ENCODE measurements at places on chromosomes 2 and 18.
A peak's percentile ranks its signal among the peaks of the same experiment; 100 is the strongest.

GRCh38 chr18:37230768-37231167 is 334.8 kb downstream of the CELF4 start:
- no peak for DNase-seq
- no peaks in the 10 kb centered on the region for H3K4me1 ChIP-seq
- no peaks in the 10 kb centered on the region for H3K36me3 ChIP-seq
- H3K27me3 ChIP-seq = no peaks in the 10 kb centered on the region
- no peak overlapping the region for H3K27ac ChIP-seq
- no peak overlapping the region for H3K4me3 ChIP-seq

- H3K4me1 ChIP-seq = no peaks in the 10 kb centered on the region
- peaks cover 35% of the 10 kb centered on the region for H3K36me3 ChIP-seq
- no peak for DNase-seq
- H3K4me3 ChIP-seq = no peak overlapping the region
Measured at GRCh38 chr18:63346480-63347183, 20.4 kb downstream of the KDSR start.

- no peak for DNase-seq
- no peak overlapping the region for H3K4me3 ChIP-seq
- H3K27me3 ChIP-seq = no peaks in the 10 kb centered on the region
- no peaks in the 10 kb centered on the region for H3K36me3 ChIP-seq
Measured at GRCh38 chr2:169715379-169716237, 18.0 kb upstream of the KLHL23 start.

- H3K27ac ChIP-seq = no peak overlapping the region
- H3K4me3 ChIP-seq = no peak overlapping the region
- no peaks in the 10 kb centered on the region for H3K27me3 ChIP-seq
- H3K4me1 ChIP-seq = no peaks in the 10 kb centered on the region
Measured at GRCh38 chr2:237575869-237576862, 9.8 kb downstream of the PRLH start.

DNA sequence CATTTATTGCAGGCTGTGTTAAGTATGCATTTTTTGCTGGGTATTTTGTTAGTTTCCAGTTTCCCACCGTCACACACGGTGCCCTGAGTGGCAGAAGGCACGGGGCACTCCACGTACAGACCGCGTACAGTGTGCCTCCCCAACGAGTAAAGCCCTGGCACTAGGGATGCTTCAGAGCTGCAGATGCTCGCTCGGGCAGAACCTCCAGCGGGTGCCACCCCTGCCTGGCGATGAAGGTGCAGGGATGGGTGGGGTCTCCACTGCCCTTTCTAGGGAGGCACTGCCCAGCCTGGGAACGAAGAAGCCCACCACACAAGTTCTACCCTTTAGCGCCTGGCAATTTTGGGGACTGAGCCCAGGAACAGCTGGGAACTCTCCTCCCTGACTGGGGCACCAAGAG is 4.1 kb downstream of the GREB1 start:
- H3K27ac ChIP-seq = no peak overlapping the region
- H3K27me3 ChIP-seq = peaks cover 21% of the 10 kb centered on the region
- DNase-seq = no peak
- no peaks in the 10 kb centered on the region for H3K4me1 ChIP-seq
- no peaks in the 10 kb centered on the region for H3K36me3 ChIP-seq

DNA sequence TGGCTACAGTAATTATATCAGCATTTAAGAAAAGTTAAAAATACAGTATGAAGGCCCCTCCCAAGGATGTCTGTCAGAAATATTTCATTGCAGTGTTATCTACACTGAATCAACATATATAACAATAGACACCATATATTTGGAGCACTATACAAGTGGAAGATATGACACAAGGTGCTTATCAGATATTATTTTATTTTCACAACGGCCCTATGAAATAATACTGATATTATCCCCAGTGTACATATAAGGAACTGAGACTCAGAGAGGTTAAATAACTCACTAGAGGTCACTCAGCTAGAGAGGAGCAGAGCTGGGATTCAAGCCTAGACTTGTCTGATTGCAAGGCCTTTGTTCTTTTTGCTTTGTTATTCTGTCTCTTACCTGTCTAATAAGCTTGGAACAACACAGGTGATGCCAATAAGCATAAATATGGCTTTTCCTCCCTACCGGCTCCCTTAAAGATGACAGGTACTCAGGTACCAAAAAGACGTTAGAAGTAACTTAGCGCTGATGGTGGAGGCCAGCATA is 4.7 kb upstream of the SLC40A1 start:
- H3K27me3 ChIP-seq = peaks cover 39% of the 10 kb centered on the region
- DNase-seq = no peak
- no peak overlapping the region for H3K27ac ChIP-seq
- H3K36me3 ChIP-seq = no peaks in the 10 kb centered on the region
- peaks cover 12% of the 10 kb centered on the region for H3K4me1 ChIP-seq

- no peaks in the 10 kb centered on the region for H3K36me3 ChIP-seq
- H3K4me1 ChIP-seq = no peaks in the 10 kb centered on the region
- H3K4me3 ChIP-seq = no peak overlapping the region
- H3K27ac ChIP-seq = no peak overlapping the region
Measured at GRCh38 chr2:176978921-176979320, 233.7 kb upstream of the HNRNPA3 start.

DNA sequence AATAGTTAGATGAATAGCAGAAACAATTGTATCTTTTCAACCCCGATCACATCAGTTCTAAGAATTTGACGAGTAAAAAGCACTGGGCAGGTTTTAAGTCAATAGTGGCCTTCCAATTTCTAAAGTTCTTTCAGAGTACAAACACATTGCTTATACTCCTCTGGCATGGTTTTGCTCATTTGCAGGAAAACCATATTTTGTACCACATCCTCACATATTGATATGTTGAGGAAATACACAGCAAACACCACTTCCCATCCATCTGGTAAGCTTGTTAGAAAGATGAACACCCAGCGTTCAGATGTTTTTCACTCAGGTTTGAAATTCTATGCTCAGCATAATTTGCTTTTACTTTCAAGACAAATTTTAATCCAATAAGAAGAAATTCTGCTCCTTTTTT is 344.6 kb upstream of the ACVR2A start:
- H3K4me1 ChIP-seq = peaks cover 62% of the 10 kb centered on the region
- H3K36me3 ChIP-seq = peaks cover 15% of the 10 kb centered on the region
- peaks cover 3% of the 10 kb centered on the region for H3K27me3 ChIP-seq
- H3K27ac ChIP-seq = peak overlapping the region; percentile 92
- peak overlapping the region; percentile 67 for H3K4me3 ChIP-seq
- peak; percentile 5 for DNase-seq

DNA sequence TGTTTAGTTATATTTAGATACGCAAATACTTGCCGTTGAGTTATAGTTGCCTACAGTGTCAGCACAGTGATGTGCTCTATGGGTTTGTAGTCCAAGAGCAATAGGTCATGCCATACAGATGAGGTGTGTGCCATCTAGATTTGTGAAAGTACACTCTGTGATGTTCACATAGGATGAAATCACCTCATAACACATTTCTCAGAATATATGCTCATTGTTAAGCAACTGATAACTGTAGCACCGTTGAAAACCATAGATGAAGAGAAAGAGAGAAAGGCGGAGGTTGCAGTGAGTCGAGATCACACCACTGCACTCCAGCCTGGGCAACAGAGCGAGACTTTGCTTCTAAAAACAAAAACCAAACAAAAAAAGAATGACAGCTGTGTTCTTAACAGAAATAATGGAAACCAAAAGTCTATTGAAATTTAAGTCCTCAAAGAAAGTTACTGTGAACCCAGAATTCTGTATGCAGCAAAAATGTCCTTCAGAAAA is 9.5 kb downstream of the DGKD start:
- H3K4me3 ChIP-seq = no peak overlapping the region
- peaks cover 28% of the 10 kb centered on the region for H3K36me3 ChIP-seq
- H3K27ac ChIP-seq = no peak overlapping the region
- no peaks in the 10 kb centered on the region for H3K27me3 ChIP-seq
- DNase-seq = no peak

DNA sequence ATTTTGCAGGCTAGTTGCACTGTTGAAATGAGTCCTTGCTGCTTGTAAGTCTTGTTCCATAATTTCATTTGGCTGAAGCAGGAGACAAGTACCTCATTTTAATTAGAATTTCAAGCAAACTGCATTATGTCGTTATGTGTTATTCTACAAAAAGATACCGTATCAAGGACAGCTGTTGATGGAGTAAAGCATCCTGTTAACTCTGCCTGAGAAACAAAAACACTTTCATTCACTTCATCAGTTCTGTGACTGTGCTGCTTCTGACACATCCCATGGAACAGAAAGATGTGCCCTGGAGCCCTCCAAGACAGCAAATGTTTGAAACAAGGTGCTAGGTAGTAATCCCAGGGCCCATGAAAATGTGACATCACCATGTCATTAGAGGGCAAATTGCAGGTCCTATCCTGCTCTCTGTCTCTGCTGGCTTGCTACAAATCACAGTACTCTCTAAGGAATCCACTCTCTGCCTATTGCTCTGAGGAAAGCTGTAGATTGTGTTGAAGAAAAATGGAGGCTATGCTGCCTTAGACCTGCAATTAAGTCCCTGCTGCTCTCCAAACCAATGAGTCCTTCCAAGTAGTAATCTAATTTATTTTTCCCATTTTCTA is 209.7 kb upstream of the PARD3B start:
- no peak overlapping the region for H3K27ac ChIP-seq
- peaks cover 34% of the 10 kb centered on the region for H3K27me3 ChIP-seq
- H3K4me3 ChIP-seq = no peak overlapping the region
- no peaks in the 10 kb centered on the region for H3K36me3 ChIP-seq
- no peaks in the 10 kb centered on the region for H3K4me1 ChIP-seq
- no peak for DNase-seq

- H3K36me3 ChIP-seq = no peaks in the 10 kb centered on the region
- peaks cover 29% of the 10 kb centered on the region for H3K4me1 ChIP-seq
- peak overlapping the region; percentile 84 for H3K27ac ChIP-seq
Measured at GRCh38 chr2:24490181-24490689, 819 bp upstream of the NCOA1 start.

Data from T-helper 2 cell treated with Interferon-gamma antibody and Interleukin-4, amounts not matched to agents 5 μg/mL and 100 μg/mL, for 36 hours (primary cell).